ENCODE measurements at places on chromosomes 4 and X. TPM values are rescaled to one million over a fixed set of nuclear protein-coding genes. Genes with fewer than 3 reads are reported as not detected.

Gene LIN54
- polyA plus RNA-seq, result 10.1 TPM

Gene TMEM271
- polyA plus RNA-seq, result not detected

Gene DACH2
- polyA plus RNA-seq, result 0.05 TPM

Gene SOX3
- not detected for polyA plus RNA-seq

Gene BRS3
- polyA plus RNA-seq, result not detected

Gene GAGE1
- polyA plus RNA-seq, result not detected

Gene MPP1
- 8.7 TPM for polyA plus RNA-seq

Gene PNMA6F
- not detected for polyA plus RNA-seq

Gene RNF212
- 1.1 TPM for polyA plus RNA-seq

Gene ADH6
- polyA plus RNA-seq, result not detected

Gene CLTRN
- 1.4 TPM for polyA plus RNA-seq

Gene AADAT
- polyA plus RNA-seq, result 8.4 TPM

Gene TXK
- not detected for polyA plus RNA-seq

Gene WDR17
- polyA plus RNA-seq, result 0.18 TPM

Gene CCNQ
- 43.3 TPM for polyA plus RNA-seq

Gene ARSJ
- 11.3 TPM for polyA plus RNA-seq
